ENCODE measurements at places on chromosomes 12 and 14.

DNA sequence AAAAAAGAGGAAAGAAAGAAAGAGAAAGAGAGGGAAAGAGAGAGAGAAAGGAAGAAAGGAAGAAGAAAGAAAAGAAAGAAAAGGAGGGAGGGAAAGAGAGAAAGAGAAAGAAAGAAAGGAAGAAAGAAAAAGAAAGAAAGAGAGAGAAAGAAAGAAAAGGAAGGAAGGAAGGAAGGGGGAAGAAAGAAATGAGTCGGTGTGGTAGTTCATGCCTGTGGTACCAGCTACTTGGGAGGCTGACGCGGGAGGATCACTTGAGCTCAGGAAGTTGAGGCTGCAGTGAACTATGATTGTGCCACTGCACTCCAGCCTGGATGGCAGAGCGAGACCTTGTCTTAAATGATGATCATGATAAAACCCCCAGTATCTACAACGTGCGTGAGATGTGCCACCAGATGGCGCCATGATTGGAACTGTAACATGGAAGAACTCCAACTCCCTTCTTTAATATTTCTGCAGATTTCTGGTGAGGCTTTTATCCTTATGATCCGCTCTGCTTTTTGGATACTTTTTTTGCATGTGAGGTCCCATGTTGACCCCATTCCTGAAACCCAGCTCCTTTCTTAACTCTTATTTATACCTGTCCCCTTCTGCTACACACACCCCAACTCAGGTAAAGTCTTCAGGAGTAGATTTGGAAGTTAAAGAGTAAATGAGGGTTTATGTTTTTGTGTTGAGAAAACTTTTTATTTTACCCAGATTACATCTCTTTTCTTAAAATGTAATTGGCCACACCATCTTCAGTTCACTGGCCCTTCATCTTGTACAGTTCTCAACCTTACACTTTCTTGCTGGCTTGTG, 25.6 kb downstream of the RNASE10 start:
- DNase-seq, result peak; percentile 63

GRCh38 chr14:33755358-33755757, 195.5 kb downstream of the EGLN3 start:
- DNase-seq, result no peak

GRCh38 chr14:73788701-73789551, 62.7 kb upstream of the PTGR2 start:
- DNase-seq, result no peak

GRCh38 chr12:131872154-131873051, 22.0 kb upstream of the ULK1 start:
- no peak for DNase-seq

GRCh38 chr12:109463756-109464155, 13.3 kb downstream of the KCTD10 start:
- DNase-seq, result no peak

DNA sequence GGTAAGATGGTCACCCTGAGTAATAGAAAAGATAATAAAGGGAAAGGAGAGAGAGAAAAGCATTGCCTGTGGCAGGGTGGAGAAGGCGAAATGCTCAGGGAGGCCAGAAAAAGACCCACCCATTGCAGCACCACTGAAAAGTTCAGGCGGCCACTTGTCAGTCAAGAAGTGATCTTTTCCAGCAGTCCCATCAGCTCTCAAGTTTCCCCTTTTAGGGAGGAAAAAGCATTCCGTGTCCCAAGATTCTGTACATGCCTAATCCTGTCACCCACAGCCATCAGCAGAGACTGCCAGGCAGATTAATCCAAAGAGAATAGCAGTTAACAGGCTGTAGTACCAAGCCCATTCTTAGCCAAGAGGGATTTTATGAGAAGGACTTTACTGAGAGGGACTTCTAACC, 11.9 kb downstream of the SLC38A1 start:
- no peak for DNase-seq

- DNase-seq, result no peak
Observed at GRCh38 chr12:90099288-90099687, 390.6 kb upstream of the ATP2B1 start.

GRCh38 chr12:93092649-93092945, 163.5 kb upstream of the EEA1 start:
- DNase-seq, result no peak

DNA sequence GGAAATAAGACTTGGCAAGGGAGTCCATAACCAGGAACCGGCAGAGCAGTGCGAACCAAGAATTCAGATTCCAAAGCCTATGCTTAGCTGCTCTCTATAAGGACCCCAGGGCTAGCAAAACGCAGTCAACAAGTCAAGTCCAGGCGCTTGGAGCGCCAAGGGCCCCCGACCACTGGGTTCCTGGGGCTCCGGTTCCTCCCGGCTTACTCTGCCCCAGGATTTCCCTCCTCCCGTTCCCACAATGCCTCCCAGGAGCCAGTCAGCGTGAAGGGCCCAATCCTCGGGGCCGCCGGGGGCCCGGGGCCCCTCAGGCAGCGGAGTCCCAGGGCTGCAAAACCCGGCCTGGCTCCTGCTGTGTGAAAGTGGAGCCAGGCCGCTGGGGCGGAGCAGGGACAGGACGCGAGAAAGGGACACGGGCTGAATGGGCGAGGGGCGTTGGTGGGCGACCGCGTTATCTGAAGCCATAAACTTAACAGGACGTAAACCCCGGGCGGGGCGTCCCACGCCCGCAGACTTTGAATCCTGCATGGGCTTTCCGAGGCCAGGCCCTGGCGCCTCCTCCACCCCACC, 1.5 kb downstream of the KRT8 start:
- peak; percentile 33 for DNase-seq

- DNase-seq, result no peak
Observed at GRCh38 chr14:22542360-22542759, 46.7 kb downstream of the DAD1 start.

DNA sequence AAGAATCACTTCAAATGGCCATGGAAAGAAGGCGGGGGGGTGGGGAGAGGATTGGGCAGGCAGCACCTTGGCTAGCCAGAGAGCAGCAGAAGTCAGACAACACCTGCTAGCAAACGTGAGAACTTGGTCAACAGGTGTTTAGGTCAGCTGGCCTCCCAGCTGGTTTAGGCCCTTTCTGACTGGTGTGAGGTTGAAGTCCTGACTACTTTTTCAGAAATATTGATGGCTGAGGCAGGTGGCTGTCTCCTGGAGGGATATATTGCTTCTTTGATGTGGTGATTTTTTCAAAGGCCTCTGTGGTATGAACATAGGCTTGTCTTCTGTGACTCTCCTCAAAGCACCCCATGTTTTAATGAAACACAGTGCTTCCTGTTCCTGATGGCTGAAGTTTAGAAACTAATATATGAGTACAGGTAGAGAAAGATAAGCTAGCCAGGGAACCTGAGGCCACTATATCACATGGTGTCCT, 238.2 kb upstream of the SSTR1 start:
- DNase-seq, result no peak

DNA sequence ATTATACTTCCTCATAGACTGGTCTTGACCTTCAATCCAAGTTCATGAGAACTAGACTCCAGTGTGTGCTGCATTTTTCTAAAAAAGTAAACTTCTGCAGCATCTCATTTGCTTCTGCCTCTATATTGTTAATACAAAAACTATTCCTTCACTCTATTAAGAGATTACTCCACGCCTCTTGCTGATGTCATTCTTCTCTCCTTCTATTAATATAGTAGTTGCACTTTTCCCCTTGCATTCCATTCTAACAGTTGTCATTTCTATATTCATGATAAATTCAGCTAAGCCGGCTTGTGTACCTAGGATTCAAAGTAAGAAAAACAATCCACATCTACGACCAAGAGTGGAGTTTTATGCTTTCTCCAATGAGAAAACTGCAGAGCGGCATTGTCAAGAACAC, 480.4 kb upstream of the NOVA1 start:
- no peak for DNase-seq

- no peak for DNase-seq
Observed at GRCh38 chr14:22509751-22510300, 79.2 kb downstream of the DAD1 start.

DNA sequence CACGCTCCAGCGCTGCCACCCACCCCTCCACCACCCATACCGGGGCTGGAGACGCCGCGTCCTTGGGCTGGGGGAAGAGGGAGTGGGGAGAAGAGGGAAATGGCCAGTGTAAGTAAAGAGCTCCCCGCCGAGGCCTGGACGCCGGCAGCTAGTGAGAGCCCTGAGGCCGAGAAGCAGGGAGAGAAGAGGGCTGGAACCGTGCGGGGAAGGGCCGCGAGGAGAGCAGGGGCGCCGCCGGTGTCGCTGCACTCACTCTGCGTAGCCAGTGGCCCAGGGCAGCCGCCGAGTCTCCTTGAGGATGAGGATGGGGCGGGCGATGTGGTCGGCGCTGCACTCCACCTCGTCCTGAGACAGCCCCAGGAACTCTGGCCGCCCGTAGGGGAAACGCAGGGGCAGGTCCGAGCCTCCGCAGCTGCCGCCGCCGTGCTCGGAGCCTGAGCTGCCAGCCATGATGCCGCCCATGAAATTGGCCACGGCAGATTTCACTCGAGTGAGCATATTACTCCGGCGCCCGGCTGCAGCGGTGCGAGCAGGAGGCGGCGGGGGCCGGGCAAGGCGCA, 631 bp downstream of the PPM1H start:
- DNase-seq, result no peak

DNA sequence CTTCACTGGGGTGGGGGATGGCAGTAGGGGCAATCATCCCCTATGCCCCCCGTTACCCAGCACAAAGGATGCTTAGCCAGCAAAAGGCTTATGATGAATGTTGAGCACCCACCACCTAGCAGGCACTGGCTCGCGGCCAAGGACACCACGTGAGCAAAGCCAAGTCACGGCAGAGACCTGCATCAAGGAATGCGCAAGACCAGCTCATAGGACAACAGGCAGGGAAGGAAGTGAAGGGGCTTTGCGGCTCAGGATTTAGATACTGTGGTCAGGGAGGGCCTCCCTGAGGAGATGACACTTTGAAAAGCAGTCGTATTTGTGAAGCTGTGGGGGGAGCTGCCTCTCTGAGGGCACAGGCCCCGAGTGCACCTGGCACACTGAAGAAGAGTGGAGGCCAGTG, 32.8 kb downstream of the SH2B3 start:
- DNase-seq, result peak; percentile 46
